ENCODE measurements at places on chromosomes 7 and 10. TPM values are rescaled to one million over a fixed set of nuclear protein-coding genes. Genes with fewer than 3 reads are reported as not detected.
A peak's percentile ranks its signal among the peaks of the same experiment; 100 is the strongest.

DNA sequence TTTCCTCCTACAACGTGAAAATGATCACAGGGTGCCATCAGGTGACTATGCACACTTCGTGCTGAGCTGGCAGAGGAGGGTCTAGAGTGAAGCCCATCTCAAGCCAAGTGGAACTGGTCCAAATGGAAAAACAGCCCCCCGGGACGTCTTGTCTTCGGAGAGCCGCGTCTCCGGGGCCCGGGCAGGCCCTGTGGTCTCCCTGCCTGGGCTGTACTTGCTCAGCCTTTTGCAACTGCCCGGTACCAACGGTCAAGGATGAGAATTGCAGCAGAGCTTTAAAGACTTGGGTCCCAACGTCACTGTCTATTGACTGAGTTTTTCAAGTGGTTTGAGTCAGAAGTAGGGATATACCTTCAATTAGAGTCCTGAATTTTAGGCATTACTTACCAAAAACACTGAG, 315.5 kb downstream of the PTPRN2 start:
- no peaks in the 10 kb centered on the region for H3K27me3 ChIP-seq
- H3K27ac ChIP-seq = no peak overlapping the region
- H3K4me1 ChIP-seq = no peaks in the 10 kb centered on the region
- no peaks in the 10 kb centered on the region for H3K36me3 ChIP-seq
- no peak for DNase-seq

- H3K27me3 ChIP-seq = no peaks in the 10 kb centered on the region
- H3K4me3 ChIP-seq = no peak overlapping the region
- H3K27ac ChIP-seq = no peak overlapping the region
- no peaks in the 10 kb centered on the region for H3K36me3 ChIP-seq
- DNase-seq = no peak
Measured at GRCh38 chr10:121183236-121183635, 332.1 kb downstream of the WDR11 start.

RAB19 gene
- total RNA-seq = 12.5 TPM

SLIT1 gene
- total RNA-seq = 0.32 TPM

DNA sequence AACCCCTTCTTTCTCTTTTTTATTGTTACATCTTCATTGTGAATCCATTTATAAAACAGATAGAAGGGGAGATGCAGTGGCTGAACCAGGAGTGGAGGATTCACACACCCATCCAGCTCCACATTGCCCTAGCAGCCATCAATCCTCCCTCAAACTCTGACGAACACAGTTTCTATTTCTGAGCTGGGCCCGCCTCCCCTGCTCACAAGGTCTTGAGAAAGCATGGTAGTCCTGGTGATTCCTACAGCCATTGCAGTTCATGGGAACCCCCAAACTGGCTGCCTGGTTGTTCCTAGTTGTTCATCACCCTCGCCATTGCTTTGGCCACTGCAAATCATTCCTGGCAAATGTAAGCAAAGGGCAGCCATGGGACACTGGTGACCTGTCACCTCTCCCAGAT, 258.5 kb upstream of the AOAH start:
- peaks cover 31% of the 10 kb centered on the region for H3K36me3 ChIP-seq
- H3K4me1 ChIP-seq = peaks cover 29% of the 10 kb centered on the region
- DNase-seq = no peak
- no peaks in the 10 kb centered on the region for H3K27me3 ChIP-seq
- H3K27ac ChIP-seq = no peak overlapping the region

C10orf53 gene
- total RNA-seq = 0.16 TPM

DNA sequence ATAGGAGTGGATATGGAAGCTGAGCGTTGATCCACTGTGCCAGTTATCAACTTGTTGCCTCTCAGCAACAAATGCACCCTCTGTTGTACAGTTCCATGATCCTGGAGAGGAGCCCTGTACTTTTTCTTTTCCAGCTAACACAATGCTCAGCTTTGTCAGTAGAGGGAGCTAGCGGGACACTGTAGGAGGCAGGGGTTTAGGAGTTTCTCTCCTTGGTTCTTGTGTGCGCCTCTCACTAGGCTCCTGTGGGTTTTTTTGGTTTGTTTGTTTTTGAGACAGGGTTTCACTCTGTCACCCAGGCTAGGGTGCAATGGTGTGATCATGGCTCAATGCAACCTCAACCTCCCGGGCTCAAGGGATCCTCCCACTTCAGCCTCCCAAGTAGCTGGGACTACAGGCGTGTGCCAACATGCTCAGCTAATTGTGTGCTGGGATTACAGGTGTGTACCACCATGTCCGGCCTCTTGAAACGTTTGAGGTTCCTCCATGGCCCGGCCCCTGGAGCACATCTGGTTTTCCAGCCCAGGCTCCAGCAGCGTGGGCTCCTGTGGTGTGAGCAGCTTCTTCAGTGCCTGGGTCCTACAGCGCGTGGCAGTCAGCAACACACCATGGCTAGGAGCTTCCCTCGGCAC, 12.0 kb upstream of the MARVELD1 start:
- H3K4me3 ChIP-seq = no peak overlapping the region
- no peaks in the 10 kb centered on the region for H3K4me1 ChIP-seq
- H3K27ac ChIP-seq = no peak overlapping the region
- H3K27me3 ChIP-seq = peaks cover 8% of the 10 kb centered on the region
- DNase-seq = peak; percentile 34

DNA sequence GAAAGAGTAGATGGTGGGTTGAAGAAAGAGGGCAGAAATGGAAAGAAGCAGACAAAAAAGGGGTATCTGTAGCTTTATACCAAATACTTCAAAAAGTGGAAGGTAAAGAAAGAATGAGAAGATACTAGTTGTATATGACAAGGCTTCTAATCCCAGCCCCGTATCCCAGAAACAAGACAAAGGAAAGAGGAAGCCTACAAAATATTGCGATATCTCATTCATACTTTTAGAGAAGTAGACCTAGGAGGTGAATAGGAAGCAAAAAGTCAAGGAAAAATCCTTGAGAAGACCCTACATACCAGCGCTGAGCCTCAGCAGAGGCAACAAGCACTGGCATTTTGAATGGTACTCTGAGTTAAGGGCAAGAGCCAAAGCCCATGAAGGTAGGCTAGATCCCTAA, 26.6 kb downstream of the PHTF2 start:
- no peak overlapping the region for H3K4me3 ChIP-seq
- H3K27me3 ChIP-seq = no peaks in the 10 kb centered on the region
- peaks cover 57% of the 10 kb centered on the region for H3K36me3 ChIP-seq
- peaks cover 26% of the 10 kb centered on the region for H3K4me1 ChIP-seq
- H3K27ac ChIP-seq = no peak overlapping the region

DNA sequence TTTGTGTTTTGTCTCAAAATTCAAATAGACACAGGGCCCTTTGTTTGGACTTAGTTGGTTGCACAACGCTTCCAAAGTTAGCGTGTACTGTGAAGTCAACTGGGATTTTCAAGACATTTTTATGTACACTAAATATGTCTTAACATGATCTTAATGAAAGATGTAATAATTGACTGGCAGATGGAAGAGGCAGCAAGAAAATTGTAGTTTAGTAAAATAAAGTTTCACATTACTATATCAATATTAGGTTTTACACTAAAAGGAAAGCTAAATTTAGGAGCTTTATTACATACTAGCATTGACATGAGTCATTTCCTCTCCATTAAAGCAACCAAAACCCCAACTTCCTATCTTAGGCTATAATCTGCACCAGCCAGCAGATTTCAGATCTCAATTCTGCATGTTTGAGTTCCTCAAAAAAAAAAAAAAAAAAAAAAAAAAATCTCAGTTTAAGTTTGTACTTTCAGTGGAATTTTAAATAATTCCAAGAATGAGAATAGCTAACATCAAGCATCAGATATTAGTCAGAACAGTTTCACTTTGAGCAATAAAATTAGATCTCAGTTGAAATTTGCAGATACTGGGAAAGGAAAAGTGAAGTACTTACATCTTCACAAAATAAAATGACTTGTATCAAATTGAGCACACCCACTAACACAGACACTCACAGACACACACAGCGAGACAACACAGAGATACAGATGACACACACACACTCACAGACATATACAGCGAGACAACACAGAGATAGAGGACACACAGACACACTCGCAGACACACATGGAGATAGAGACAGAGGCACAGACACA, 346.6 kb upstream of the KLF6 start:
- no peaks in the 10 kb centered on the region for H3K27me3 ChIP-seq
- no peak overlapping the region for H3K27ac ChIP-seq
- H3K4me1 ChIP-seq = peaks cover 46% of the 10 kb centered on the region
- H3K36me3 ChIP-seq = peaks cover 16% of the 10 kb centered on the region

GRCh38 chr7:91527460-91527859, 263.2 kb downstream of the FZD1 start:
- no peaks in the 10 kb centered on the region for H3K36me3 ChIP-seq
- DNase-seq = no peak

CALML3 gene
- not detected for total RNA-seq

DNA sequence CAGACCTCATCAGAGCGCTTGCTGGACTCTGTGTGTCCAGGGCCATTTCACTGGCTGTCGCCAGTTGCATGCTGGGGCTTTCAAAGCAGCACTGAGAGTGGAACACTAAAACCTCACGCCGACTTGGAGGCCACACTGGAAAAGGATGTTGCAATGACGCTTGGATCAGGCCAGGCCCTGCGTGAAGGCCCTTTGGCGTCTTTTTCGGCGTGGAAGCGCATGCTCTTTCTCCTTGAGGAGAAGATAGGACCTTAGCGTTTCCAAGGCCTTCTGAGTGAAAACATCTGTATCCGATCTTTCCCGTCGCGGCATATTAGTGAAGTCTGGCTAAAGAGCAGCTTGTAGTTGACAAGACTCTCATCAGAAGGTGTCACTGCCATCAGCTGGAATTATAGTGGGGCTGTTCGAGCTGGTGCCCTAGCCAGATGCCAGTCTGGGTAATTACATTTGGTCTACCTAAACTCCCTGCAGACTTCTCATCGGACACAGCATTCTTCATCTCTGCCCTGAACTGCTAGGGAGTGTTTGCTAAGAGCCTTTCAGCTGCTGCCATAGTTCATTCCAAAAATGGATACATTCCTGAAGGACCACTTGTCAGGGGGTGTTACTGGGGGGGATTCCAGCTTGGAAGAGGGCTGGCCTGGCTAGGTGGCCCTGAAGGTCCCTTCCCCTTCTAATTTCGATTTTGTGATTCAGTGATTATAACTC, 167.7 kb upstream of the TCF7L2 start:
- no peaks in the 10 kb centered on the region for H3K27me3 ChIP-seq
- no peaks in the 10 kb centered on the region for H3K36me3 ChIP-seq
- H3K4me1 ChIP-seq = peaks cover 2% of the 10 kb centered on the region
- H3K27ac ChIP-seq = no peak overlapping the region

CYTH3 gene
- 1.2 TPM for total RNA-seq

- no peak overlapping the region for H3K27ac ChIP-seq
- no peaks in the 10 kb centered on the region for H3K36me3 ChIP-seq
- no peak for DNase-seq
- H3K4me1 ChIP-seq = no peaks in the 10 kb centered on the region
- H3K4me3 ChIP-seq = no peak overlapping the region
Measured at GRCh38 chr7:442457-442856, 77.2 kb downstream of the PDGFA start.

GRM3 gene
- not detected for total RNA-seq

DNA sequence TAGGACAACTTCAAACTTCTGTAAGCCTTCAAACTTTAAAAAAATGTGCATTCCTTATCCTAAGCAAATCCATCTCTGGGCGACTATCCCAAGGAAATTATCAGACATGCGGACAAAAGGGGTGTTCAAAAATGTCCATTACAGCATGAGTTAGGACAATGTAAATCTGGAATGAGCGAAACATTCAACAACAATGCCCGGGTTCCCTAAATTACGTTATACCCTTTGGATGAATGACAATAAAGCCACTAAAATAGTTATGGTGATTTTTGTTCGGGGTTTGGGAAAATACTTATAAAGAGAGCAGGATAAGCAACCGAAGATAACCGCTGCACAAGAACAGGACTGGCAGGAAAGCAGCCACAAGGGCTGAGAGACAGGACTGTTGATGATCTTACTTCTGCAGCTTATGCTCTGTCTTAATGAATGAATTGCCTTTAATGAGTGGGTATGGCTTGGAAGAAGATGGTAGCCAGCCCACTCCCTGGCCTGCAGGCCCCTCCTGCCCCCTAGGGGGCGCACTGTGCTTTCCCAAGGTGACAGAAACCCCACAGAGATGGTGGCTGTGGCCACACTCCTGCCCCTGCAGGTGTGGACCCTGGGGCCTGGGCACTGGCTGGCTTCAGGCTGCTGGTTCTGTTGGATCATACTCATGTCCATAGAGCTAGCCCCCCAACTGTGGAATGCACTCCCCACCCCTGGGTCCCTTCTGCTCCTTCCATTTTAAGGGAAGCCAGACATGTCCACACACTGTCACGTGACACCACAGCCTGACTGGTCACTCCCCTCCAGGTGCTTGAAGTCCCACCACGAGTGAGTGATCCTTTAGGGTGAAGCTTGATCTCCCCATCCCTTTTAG, 45.0 kb downstream of the ZCCHC24 start:
- no peaks in the 10 kb centered on the region for H3K4me1 ChIP-seq
- peaks cover 4% of the 10 kb centered on the region for H3K27me3 ChIP-seq
- no peaks in the 10 kb centered on the region for H3K36me3 ChIP-seq
- H3K4me3 ChIP-seq = no peak overlapping the region

- peak; percentile 3 for DNase-seq
- peaks cover 9% of the 10 kb centered on the region for H3K4me1 ChIP-seq
- no peak overlapping the region for H3K4me3 ChIP-seq
- no peaks in the 10 kb centered on the region for H3K36me3 ChIP-seq
Measured at GRCh38 chr10:48490946-48491345, 113.9 kb downstream of the ARHGAP22 start.

DNA sequence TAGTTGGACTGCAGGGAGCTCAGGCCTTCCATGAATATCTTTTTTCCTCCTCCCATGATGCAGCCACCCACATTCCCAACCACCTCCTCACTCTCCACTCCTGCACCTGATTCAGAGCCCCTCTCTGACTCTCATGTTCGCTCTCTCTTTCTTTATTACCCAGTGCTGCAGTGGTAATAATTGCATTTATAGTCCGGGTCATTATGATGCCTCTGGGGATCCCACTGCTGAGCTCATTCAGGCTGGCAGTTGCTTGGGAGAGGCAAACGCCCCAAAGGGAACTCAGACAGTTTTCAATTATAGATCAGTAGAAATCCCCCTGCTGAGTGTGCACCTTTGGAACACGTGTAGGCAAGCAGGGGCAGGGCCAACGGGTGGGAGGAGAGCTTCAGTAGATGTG, 953.0 kb downstream of the GRID1 start:
- DNase-seq = no peak
- no peaks in the 10 kb centered on the region for H3K27me3 ChIP-seq
- H3K36me3 ChIP-seq = no peaks in the 10 kb centered on the region
- no peak overlapping the region for H3K4me3 ChIP-seq
- H3K27ac ChIP-seq = no peak overlapping the region

All from activated T-helper 2 cell treated with anti-CD3 and anti-CD28 coated beads, Interferon-gamma antibody, Interleukin-2, Interleukin-4, amounts not matched to agents 10 μg/mL and 5 μg/mL and 100 μg/mL, durations not matched to agents 14 hours and 24 hours and 36 hours (primary cell).